ENCODE measurements at places on chromosomes 13 and 19.

- DNase-seq = no peak
These were observed 194.2 kb upstream of the TSHZ3 start for GRCh38 chr19:31543456-31543855.

GRCh38 chr19:46080561-46080960 is 39.8 kb upstream of the IGFL4 start:
- DNase-seq = peak; percentile 71

DNA sequence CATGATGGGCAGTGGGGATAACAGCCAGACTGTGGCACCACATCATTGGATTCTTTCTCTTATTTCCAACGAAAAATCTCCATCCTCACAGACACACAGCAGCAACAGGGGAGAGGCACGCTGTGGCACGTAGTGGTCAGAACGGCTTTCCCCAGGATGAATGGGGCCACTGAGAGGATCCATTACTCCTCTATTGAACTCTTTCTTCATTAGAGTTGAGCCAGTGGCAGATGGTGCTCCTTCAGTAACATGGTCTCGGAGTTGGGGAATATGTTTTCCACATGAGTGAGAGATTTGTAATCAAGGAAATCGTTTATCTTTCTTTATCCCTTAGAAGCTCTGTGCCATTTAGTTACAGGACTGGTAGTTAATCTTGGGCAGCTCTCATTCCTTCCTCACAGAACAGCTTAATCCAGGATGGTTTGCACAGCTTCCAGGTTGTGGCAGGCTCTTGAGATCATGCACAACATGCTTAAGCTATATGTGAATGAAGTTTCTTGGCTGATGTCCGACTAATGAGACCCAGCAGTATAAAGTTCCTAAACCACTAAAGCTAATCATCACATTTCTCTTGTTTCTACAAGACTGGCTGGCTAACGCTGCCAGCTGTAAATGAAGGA is 180.5 kb upstream of the SLC10A2 start:
- no peak for DNase-seq

- DNase-seq = no peak
These were observed 34.7 kb downstream of the TMEM255B start for GRCh38 chr13:113793718-113794085.

DNA sequence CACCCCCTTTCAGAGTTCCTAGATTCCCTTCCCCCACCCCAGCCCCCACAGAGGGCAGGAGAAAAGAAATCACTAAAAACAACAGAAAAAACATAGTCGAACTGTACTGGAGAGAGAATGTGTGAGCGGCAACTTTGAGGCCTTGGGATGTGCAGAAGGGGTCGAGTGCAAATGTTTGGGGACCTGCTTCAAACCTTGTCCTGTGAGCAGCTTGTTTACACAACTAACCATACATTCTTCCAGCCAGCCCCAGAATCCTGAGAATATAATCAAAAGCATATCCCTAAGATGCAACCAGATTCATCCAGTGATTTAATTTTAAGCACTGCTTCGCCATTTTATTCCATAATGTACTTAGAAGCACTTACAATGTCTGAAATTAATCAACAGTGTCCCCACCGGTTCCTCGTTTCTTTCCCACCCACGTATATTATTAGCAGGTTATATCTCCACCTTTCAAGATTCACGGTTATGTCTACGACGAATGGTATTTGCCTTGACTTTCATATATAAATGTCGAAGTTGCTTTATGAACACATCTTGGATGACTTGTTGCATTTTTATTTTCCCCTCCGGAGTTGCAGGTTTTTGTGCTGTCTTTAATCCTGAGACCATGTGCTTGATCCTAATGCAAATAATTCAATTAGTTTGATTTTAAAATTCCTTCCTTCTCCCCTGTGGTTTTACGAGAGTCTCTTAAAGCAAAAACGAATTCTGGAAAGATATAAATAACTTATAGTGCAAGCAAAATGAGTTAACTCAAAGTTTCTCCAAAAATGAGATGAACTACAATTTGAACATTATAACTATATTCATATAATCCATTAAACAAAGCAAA is 107.6 kb downstream of the ZIC5 start:
- no peak for DNase-seq

DNA sequence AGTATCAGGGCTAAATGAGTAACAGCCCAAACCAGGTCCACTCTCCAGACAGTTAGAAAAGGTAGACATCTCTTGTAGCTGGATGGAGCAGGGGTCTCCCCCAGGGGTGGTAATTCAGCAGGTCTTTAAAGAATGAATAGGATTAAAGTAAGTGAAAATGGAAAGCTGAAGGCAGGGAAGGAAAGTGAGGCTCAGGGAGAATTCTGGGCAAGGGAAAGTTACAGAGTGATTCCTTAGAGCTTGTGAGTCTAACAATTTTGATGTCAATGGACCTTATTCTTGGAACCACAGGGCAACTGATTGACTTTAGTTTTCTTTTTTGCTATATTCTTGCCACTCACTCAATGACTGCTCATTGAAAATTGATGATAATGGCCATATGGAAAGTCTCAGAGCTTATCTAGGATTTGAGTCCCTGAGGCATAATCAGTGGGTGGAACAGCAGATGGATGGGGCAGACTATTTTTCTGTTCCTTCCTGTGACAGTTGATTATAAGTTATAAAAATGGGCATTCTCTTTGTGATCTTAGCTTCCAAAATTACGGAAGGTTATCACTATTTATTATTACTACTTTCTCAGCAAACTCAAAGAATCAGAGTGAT is 76.9 kb downstream of the LRCH1 start:
- no peak for DNase-seq

- DNase-seq = no peak
These were observed 558.2 kb downstream of the SLITRK6 start for GRCh38 chr13:85241060-85241459.

Measured in AG08395 (cell line).